IPS DF 6.9 (cell line): ENCODE measurements at places on chromosomes 6 and 20.

- no peak for DNase-seq
These were observed 24.8 kb downstream of the COL20A1 start for GRCh38 chr20:63317601-63318291.

- DNase-seq: peak; percentile 84
These were observed 89.1 kb upstream of the CLDN20 start for GRCh38 chr6:155174576-155175211.

- DNase-seq: no peak
These were observed 61.9 kb upstream of the OPRM1 start for GRCh38 chr6:153976921-153977693.

DNA sequence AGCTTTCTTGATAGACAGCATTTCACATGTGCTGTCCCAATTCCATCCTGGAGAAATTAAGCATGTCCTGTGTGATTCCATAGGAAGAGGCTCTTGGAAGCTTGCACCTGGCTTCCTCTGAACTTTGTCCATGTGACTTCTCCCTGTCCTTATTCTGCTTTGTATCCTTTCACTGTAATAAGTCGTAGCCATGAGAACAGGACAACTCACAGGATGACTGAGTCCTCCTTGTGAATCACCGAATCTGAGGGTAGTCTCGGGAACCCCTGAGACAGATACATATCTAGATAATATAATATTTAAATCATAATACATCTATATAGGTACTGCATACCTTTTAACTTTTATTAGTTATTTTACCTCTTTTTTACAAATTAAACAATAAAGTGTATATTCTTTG lies 156.7 kb upstream of the THEMIS start:
- no peak for DNase-seq

- no peak for DNase-seq
These were observed 7.3 kb downstream of the AIG1 start for GRCh38 chr6:143068001-143068400.

DNA sequence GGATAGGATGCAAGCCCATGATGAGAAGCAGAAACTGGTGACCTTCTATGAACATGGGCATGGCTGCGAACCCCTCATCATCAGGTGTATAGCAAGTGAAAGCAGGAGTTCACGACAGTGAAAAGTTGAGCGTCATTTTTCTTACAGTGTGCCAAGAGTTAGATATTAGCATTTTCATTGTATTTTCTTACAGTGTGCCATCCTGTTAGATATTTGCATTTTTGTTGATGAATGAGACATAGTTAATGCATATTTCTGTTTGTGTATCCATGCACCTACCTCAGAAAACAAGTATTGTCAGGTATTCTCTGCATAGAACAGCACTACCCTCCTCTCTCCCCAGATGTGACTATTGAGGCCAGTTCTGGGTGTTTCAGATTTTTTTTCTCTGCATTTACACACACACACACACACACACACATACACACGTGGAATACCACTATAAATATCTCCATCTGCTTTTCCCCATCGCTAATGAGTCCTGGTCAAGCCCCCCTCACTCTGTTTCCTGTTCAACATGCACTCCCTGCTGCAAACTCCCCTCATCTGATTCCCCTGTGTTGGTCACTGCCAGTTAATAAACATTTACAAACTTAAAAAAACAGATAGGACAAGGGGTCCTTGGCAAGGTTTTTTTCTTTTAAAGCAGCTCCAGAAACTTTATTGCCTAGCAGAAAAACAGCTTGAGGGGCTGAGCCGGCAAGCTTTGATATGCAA lies 41.7 kb downstream of the PLN start:
- DNase-seq: no peak

DNA sequence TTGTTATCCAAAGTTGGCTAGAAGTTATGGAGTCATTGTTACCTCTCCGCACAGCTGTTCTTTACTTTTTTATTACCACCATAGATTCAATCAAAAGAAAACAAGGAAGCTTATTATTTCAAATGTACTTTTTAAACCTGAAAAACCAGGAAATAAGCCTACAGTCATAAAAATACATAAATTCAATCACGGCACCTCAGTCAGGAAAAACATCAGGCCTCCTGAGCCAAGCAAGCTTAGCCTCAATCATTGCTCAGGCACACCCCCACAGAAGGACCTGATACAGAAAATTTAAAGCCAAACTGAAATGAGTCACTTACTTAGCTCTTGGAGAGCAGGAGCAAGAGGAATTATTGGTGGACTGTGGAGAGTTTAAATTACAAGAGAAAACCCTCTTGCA lies 44.3 kb downstream of the MARCKS start:
- no peak for DNase-seq

GRCh38 chr6:170208182-170208601 lies 82.7 kb downstream of the DLL1 start:
- no peak for DNase-seq

- no peak for DNase-seq
These were observed 8.7 kb downstream of the SASH1 start for GRCh38 chr6:148351309-148351708.

DNA sequence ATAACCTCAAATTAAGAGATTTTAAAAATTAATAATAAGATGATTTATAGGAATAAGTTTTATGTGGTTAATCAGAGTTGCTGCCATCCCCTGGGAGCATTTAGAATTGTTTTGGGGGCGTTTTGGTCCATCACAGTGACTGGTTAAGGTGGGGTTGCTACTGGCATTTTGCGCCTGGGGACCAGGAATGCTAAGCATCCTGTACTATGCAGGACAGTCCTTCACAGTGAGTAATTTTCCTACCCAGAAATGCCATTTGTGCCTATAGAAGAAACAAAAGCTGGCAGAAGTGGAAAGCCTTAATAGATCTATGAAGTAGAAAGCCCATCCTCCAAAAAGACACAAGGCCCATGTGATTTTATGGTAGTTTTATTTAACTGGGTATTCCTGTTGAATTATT lies 118.0 kb downstream of the ANKS1A start:
- DNase-seq: no peak

- no peak for DNase-seq
These were observed 35.8 kb downstream of the CDC5L start for GRCh38 chr6:44423306-44423705.

GRCh38 chr6:119614138-119614537 lies 264.6 kb upstream of the MAN1A1 start:
- no peak for DNase-seq

- no peak for DNase-seq
These were observed 172.7 kb downstream of the MRPL14 start for GRCh38 chr6:43954311-43955131.

DNA sequence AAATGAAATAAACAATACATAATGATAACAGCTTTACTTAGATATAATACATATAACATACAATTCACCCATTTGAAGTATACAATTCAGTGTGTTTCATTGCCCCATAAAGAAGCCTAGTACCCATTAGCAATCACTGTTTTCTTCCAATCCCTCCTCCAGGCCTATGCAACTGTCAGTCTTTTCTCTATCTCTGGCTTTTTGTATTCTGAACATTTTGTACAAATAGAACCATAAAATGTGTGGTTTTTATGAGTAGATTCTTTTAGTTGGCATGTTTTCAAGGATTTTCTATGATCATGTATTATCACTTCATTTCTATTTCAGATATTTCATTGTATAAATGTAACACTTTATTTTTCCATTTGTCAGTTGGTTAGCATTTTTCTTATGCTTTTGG lies 54.6 kb upstream of the MYO6 start:
- no peak for DNase-seq

GRCh38 chr6:26056583-26057350 lies 30.5 kb upstream of the HFE start:
- no peak for DNase-seq

GRCh38 chr20:62642666-62643520 lies 590 bp downstream of the SLCO4A1 start:
- no peak for DNase-seq

DNA sequence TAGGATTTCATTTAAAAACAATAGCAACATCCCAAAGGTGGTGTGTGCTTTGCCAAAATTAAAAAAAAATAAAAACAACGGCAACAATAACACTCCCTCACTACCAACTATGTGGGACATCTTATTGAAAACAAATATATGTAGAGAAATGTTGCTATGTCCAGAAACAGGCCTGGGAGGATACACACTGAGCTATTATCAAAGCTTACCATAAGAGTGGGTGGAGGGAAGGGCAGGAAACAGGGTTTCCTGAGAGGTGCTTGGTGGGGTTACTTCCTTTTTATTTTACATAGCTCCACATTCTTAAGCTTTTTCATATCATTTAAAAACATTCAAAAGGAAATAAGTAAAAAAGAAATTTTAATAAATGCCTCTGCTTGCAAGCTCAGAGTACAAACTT lies 150.0 kb upstream of the RIPOR2 start:
- no peak for DNase-seq

DNA sequence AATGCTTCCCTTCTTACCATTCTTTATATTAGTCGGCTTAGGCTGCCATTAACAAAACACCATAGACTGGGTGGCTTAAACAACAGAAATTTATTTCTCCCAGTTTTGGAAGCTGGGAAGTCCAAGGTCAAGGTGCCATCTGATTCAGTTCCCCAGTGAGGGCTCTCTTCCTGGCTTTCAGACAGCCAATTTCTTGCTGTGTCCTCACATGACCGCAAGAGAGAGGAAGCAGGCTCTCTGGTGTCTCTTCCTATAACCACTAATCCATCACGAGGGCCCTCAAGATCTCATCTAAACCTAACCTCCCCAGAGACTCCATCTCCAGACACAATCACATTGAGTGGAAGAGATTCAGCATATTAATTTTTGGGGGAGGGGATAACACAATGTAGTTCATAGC lies 193.0 kb upstream of the SGK1 start:
- no peak for DNase-seq

- DNase-seq: no peak
These were observed 90.6 kb downstream of the PAX1 start for GRCh38 chr20:21796059-21796458.

DNA sequence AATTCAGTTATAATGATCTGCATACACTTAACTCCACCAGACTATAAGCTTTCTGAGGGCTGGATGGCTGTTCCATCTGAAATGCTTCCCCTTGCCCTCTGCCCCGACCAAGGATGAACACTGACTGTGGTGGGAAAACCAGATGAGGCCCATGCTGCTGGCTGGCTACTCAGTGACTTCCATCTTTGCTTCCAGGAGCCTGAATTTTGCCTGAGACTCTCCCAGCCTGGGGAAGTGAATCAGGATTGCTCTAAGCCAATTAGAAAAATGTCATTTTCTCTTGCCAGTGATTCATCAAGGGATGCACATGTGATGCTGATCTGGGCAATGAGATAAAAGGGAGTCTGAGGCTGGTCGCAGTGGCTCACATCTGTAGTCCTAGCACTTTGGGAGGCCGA lies 1.7 kb upstream of the TOMM34 start:
- no peak for DNase-seq

GRCh38 chr20:58661598-58662473 lies 10.8 kb downstream of the STX16 start:
- DNase-seq: no peak

DNA sequence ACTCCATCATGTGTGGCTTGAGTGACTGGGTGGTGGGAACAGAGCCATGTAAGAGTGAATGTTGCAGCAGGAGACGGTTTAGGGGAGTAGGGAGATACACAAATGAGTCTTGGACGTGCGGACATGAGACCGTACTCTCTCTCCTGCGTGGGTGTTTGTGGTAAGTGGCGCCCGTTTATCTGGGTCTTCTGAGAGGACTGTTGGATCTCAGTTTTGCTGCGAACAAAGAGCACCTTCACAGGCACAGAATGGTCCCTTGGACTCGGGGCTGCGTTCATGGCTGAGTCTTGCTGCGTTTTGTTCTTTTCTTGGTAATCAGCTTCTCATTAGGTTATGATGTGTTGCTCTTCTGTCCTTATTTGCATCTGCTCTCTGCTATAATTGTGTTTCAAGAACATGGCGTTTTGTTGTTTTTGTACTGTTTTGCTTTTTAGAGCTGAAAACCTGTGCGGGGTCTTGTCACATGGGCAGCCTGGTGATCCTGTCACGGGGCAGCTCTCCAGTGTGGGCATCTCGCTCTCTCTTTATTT lies 28.5 kb downstream of the STK35 start:
- no peak for DNase-seq

GRCh38 chr6:16482702-16483314 lies 244.4 kb downstream of the GMPR start:
- no peak for DNase-seq

DNA sequence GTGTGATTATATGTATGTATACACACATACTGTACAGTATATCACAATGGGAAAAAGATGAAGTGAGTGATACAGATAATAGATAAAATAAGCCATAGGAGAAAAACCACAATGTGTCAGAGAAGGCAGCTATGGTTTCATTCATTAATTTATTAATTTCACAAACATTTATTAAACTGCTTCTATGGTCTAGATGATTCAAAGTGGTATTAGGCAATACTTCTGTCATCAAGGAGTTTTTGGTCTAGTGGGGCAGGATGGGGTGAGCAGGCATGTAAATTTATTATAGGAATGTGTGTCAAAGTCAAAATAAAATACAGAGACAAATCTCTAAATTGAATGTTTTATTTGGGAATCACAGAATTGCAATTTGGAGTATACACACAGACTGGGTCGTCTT lies 65.2 kb upstream of the ANKEF1 start:
- no peak for DNase-seq

DNA sequence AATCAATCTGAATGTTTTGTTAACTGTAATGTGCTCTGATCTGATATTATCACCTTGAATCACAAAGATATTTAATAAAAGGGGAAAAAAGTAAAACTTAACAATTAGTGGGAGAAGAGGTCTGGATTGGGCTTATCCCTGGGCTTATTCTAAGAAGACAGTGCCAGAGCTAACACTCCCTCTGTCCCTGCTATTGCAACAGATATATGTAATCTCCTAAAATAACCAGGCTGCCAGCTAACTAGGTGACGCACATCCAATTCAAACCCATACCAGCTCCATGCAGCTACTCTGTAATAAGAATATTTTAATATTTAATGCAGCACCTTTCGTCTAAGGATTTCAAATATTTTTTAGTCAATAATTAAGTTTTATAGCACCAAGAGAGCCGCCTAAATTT lies 330.1 kb upstream of the MARCKS start:
- DNase-seq: no peak

GRCh38 chr20:40651151-40651550 lies 37.9 kb downstream of the MAFB start:
- no peak for DNase-seq

DNA sequence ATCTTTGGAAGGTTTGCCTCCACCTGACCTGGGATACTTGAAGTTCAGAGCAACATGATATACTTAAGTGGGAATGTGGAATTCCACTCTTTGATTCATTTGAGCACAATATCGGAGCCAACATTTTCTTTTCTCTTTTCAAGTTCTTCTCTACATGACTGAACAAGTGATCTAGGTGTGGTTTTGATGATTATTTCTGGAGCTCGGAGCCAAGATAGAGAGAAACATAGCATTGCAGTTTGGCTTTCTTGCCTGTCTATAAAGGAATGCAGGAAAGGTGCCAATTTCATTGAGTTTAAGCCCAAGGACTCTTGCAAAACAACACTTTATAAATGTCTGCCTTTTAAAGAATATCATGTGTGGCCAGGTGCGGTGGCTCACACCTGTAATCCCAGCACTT lies 124.2 kb upstream of the FAM83B start:
- DNase-seq: no peak
